ENCODE measurements at places on chromosomes 12 and 14.

DNA sequence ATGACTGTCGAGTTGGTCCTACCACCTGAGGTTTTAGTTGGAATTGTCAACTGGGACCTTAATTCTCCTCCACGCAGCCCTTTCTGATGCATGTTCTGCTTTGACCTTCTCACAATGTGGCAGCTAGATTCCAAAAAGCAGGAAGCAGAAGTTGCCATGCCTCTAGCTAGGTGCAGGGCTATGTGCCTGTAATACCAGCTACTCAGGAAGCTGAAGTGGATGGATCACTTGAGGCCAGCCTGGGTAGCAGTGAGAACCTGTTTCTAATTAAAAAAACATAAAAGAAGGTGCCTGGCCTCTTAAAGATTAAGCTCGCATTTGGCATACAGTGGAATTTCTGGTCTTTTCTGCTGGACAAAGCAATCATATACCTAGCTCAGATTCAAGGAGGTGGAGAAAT, 77.1 kb downstream of the FGD4 start:
- DNase-seq: no peak

DNA sequence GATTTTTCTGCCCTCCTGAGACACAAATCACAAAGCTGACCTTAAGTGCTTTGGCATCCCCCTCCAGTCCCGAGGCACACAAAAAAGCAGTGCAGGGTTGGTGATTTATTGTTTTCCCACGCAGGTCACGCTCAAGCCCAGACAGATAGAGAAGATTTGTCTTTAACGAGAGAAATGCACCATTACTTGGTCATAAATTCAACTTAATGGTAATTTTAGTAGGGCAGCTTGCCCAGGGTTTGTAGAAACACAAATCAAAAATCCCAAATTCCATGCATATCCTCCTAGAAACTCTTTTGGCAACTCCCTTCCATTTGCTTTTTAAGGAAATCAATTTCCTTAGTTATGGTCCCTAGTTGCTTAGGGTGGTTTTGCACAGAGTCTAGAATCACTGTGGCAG, 132.6 kb downstream of the IGF1 start:
- DNase-seq: no peak

DNA sequence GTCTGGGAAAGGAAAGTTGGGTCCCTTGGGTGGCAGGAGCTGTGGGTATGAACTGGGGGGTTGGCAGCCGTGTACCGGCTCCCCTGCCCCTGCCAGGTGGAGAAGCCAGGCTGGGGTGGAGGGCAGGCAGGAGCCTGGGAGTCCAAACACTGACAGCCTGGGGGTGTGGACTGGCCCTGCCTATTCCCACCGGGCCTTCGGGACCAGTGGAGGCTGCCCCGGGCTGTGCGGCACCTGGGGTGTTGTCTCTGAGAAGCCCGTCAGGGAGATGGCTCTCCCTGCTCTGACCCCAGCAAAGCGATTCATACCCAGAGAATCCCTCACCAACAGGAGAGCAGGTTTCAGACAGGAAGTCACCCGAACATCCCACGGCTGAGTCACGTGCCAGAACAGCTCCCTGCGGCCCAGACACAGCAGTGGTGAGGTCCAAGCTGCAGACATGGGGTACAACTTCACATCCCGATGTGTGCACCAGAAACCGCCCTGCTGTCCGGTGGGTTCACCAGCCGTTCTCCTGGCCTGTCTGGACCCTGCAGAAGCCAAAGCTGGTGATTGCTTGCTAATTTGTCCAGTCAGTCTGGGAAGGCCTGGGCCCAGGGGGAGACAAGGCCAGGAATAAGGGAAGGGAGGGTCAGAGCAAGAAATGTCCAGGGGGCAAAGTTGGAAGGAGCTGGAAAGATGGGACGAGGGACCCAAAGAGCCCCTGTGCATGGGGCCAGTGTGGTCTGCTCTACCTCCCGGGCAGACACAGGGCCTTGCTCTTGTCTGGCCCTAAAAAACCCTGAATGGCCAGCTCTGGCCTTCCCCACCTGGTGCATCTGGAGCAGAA, 2.1 kb upstream of the GPR132 start:
- peak; percentile 88 for DNase-seq

DNA sequence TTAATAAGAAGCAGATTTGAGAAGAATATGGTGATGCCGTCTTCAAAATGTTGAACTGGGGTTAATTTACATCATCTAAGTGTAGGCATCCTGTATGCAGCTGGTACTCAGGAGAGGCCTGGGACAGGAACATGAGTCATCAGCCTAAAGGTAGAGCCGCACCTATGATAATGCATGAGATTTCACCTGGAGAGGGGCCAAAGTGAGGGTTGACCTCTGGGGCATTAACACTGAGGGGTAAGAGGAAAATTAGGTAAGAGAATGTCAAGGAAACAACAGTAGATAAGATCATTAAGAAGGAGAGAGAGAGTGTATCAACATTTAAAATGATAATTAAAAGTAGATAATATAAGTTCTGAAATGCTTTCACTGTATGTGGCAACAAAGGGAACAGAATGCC, 20.2 kb upstream of the SSTR1 start:
- DNase-seq: no peak

DNA sequence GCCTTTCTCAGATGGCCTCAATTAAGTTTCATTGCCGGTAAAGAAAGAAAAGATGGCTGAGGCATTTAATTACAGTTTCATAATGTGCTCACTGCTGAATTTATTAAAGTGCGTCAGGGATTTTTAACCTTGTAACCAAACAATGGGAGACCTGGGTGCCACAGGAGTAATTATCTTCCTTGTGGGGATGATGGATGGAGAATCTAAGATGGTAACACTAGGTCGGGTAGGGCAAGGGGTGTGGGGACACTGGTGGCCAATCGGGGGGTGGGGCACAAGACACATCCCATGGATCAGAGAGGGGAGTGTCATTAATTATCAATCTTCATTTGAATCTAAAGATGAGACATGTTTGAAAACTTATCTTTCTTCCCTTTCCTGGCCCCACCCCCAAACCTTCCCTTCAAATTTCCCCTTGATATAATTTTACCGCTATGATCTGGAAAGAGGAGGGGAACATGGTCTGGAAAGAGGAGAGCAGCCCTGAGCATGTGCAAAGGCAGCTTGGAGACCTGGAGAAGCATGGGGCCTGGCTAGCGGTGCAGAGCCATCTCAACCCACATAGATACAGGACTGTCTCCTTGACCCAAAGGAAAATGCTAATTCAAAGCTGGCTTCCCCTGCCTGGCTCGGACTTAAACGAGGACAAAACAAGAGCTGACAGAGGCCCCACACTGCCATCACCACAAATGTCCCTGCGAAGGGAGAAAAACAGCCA, 231.3 kb upstream of the NOS1 start:
- no peak for DNase-seq

DNA sequence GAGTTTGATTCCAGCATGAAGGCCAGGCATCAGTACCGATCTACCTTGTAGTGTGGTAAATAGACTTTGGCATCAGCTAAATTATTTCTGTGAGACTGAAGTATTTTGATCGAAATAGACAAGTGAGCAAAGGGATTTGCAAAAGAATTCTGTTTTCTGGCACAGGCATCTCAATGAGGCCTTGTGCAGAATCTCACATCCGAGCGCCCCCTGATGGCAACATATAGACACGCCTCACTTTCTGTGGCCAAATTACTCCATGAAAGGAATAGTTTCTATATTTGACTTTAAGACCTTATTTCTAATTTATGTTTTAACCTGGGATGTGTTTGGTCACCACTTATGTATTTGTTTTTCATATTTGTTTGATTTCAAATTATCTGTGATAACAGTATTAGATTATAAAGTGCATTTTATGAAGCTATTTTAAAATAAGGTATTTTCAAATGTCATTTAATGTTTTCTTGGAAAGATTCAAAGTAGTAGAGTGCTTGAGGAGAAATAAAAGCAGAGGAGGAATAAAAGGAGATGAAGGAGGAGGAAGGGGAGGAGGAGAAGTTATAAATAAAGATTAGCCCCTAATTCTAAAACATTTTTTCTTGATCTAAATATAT, 731.9 kb downstream of the NRXN3 start:
- DNase-seq: peak; percentile 25

- DNase-seq: no peak
These were observed 114.4 kb upstream of the DIO2 start for GRCh38 chr14:80325688-80326087.

DNA sequence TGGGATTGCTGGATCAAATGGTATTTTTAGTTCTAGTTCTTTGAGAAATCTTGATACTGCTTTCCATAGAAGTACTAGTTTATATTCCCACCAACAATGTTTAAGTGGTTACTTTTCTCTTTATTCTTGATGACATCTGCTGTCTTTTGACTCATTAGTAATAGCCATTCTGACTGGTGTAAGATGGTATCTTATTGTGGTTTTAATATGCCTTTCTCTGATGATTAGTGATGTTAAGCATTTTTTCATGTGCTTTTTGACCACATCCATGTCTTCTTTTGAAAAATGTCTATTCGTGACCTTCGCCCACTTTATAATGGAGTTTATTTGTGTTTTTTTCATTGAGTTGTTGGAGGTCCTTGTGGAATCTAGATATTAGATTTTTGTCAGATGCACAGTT, 865.7 kb downstream of the SLC6A15 start:
- no peak for DNase-seq

GRCh38 chr12:6955108-6956020, 4.2 kb downstream of the PTPN6 start:
- DNase-seq: no peak

DNA sequence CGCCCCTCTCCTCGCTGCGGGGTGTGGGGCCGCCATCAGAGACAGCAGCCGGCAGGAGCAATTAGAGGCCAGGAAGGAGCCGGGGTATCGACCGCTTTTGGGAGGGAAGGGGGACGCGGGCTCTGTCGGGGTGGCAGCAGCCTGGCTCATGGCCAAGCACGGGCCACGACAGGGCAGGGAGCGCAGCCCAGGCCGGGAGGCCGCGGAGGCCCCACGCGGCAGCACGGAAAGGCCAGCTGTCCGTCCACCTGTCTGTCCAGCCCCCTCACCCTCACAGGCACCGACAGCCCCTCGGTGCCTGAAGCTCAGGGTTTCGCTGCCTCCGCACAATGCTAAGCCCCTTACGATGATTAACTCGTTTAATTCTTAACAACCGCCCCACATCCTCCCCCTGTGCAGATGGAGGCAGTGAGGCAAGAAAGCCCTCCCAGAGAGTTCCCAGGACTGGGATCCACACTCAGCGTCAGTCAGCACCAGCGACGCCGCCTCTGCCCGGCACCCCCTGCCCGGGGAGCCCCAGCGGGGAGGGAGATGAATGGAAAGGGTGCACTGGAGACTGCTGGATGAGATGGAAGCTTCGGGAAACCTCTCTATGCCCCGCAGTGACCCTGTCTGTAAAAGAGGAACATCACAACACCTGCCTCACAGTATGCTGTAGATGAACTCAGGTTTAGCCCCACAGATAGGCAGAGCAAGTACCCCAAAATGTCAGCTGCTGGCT, 23.7 kb downstream of the NCOR2 start:
- no peak for DNase-seq

DNA sequence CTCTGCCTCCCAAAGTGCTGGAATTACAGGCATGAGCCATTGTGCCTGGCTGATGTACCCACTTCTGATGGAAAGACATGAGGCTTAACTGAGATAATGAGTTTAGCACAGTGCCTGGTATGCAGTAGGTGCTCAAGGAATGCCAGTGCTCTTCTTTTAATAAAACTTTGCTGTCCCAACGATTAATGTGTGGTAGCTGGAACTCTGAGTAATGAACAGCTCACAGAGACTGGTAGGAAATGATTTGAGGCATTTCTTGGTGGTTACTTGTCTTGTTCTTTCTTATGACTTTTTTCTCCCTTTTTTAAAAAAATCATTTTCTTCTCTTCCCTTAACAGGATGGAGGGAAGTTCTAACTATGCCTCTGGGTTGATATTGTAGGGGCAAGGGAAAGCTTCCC, 235.7 kb upstream of the PWP1 start:
- no peak for DNase-seq

DNA sequence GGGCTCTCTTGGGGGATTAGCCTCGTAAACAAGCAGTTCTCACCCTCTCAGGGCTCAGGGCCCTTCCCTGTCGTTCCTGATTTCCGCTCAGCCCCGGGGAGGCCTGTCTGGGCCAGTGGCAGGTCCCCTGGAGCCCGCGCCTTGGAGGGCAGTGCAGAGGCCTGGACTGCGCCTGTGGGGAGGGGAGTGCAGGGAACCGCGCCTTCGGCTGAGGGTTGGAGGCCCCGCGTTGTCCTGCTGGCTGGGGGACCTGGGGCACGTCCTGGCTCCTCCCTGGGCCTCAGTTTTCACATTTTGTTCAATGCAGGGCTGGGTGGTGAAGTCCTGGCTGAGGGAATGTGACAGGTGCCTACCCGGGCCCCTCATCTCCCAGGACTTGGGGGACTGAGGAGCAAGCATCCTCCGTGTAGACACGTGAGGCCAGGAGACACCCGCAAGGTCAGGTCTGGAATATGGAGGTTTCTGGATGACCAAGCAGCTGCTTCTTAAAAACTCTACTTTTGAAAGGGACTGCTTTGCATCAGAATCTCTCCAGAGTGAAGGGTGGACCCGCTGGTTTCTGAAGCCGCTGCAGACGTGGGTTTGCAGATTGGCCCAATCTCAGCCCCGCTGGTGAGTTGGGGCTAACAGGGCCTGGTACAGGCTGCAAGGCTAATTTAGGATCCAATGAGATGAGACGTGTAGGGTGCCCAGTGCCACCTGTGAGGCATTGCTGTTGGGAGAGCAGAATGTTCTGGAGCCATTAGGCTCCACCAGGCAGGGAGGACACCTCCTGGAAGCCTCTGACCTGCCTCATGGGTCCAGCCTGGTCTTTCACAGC, 80.2 kb downstream of the KIF26A start:
- DNase-seq: no peak

DNA sequence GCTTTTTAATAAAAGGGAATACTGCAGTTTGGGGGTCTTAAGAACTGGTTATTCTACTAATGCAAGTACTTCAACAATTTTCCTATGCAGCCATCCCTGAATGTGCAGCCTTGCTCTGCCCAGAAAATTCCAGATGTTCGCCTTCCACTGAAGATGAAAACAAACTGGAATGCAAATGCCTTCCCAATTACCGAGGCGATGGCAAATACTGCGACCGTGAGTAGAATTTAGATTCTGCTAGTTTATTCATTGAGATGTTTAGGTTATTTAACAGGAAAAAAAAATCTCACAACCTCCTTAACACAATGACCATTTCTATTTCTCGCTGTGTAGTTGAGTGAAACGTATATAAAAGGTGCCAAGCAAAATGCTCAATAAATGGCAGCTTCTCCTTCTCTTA, 49.9 kb downstream of the STAB2 start:
- no peak for DNase-seq

DNA sequence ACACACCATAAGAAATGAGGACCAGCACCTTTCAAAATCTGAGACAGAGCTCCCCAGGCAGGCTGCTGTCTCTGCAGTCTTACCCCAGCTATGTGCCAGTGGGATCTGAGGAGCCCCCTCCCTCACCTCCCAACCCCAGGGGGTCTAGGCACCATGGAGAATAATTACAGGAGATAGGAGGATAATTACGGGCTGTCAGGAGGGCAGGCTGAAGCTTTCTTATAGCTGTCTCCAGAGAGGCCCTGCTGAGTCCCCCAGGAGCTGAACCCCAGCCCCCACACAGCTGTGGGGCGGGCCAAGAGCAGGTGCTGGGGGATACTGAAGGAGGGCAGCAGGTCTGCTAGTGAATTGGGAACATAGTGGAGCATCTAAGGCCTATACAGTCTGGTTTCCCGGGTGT, 6.8 kb downstream of the CPNE6 start:
- DNase-seq: no peak
